Pulmonary artery endothelial cell (primary cell): ENCODE measurements at places on chromosomes 3 and 15.
A peak's percentile ranks its signal among the peaks of the same experiment; 100 is the strongest.

GRCh38 chr15:79969146-79969545 lies 1.9 kb downstream of the BCL2A1 start:
- DNase-seq: no peak

- DNase-seq: peak; percentile 84
Observed at GRCh38 chr3:40847551-40847992, 322.8 kb downstream of the ZNF621 start.

DNA sequence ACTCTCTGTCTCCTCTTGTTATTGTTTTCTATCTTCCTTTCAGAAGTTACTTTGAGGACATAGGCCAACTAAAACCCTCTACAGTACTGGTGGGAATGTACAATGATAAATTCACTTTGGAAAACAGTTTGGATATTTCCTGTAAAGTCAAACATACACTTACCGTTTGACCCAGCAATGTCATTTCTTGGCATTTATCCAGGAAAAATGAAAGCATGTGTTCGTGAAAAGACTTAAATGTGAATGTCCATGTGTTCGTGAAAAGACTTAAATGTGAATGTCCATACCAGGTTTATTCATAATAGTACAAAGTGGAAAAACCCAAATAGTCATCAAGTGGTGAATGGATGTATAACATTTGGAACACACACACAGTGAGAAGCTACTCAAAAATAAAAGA lies 361.5 kb upstream of the DPH6 start:
- DNase-seq: peak; percentile 26

DNA sequence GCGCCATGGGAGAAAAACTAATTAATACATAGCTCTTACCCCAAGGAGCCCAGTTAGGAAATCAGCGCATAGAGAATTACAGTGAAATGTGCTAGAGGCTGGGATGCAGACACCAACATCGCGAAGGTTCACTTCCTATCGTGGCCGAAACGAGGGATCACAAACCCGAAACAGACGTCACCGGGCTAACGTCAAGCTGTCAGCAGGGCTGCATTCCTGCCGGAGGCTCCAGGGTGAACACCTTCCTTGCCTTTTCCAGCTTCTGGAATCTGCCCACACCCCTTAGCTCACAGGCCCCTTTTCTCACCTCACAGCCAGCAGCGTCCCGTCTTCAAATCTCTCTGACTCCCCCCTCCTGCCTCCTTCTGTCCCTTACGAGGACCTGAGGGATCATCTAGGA lies 13.0 kb downstream of the GP5 start:
- no peak for DNase-seq
